ENCODE measurements at places on chromosomes 6 and 20.
A peak's percentile ranks its signal among the peaks of the same experiment; 100 is the strongest.

DNA sequence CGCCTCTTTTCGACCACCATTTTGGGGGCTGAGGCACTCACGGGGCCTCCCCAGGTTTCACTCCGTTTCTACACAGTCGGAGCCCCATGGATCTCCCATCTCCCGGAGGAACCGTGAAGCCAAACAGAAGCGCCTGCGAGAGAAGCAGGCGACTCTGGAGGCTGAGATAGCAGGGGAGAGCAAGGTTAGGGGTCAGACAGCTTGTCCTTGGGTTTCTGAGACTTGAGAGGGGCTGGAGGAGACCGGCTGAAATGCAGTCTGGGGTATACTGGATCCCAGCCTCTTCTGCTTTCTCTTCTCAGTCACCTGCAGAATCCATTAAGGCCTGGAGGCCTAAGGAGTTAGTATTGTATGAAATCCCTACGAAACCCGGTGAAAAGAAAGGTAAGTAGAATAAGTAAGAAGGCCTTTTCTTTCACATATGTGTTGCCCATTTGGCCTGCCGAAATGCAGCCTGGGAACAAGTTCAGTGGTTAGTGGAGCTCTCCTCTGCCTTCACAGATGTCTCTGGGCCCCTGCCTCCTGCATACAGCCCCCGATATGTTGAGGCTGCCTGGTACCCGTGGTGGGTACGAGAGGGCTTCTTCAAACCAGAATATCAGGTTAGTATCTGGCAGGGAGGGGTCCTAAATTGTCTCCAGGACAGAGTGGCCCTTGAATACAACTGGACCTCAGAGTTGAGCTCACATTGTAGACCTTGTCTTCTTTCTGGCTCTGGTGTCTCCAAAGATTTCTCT, 984 bp downstream of the VARS2 start:
- no peak for DNase-seq

GRCh38 chr6:167932468-167933276, 64.8 kb upstream of the KIF25 start:
- peak; percentile 33 for DNase-seq

- no peak for DNase-seq
Observed at GRCh38 chr20:49859011-49859410, 46.4 kb downstream of the SLC9A8 start.

DNA sequence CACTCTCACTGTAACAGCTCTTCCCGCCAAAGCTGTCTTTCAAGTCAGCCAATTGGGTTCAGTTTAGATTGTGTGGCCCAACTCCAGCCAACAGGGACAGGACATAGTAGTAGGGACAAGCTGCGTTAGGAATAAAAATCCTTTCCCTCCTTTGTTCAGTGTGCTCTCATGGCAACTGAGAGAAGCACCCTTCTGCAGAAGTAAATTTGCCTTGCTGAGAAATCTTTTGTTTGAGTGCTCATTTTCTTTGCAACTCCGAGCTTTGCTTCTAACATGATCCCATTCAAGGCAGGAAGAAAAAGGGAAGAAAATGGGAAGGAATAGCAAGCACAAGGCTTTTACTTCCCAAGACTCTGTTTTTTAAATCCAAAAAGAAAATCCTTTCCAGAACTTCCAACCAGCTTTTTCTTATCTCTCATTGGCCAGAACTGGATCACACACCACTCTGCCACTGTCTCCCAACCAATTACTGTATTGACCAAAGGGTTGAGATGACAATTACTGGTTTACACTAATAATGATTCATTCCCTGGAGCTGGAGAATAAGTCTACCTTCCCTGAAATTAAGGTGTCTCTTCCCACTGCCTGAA, 52.7 kb downstream of the STX11 start:
- no peak for DNase-seq

GRCh38 chr20:56706867-56707360, 77.8 kb downstream of the TFAP2C start:
- no peak for DNase-seq

DNA sequence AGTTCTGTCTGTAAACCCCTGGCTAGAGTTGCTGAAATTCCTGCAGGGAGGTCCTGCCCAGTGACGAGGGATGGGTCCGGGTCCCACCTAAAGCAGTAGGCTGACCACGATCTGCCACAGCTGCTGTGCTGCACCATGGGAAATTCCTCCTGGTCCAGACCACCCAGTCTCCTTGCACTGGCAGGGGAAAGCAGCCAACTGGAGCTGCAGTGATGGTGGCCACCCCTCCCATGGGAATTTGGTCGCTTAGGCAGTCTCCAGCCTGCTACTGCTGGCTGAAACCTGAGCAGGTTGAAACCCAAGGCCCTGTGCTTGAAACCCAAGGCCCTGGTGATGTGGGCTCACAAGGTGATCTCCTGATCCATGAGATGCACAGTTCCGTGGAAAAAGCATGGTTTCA, 23.9 kb upstream of the MOXD1 start:
- no peak for DNase-seq

- DNase-seq: no peak
Observed at GRCh38 chr20:49699200-49699992, 14.3 kb downstream of the B4GALT5 start.

Data from HuH-7.5 (cell line).